GF-D8 (cell line): ENCODE measurements at places on chromosomes 1 and 21.

GRCh38 chr1:82052563-82052962 is 251.8 kb downstream of the ADGRL2 start:
- DNase-seq, result no peak

- no peak for DNase-seq
Observed at GRCh38 chr1:34549199-34549598, 205.6 kb upstream of the GJB5 start.

DNA sequence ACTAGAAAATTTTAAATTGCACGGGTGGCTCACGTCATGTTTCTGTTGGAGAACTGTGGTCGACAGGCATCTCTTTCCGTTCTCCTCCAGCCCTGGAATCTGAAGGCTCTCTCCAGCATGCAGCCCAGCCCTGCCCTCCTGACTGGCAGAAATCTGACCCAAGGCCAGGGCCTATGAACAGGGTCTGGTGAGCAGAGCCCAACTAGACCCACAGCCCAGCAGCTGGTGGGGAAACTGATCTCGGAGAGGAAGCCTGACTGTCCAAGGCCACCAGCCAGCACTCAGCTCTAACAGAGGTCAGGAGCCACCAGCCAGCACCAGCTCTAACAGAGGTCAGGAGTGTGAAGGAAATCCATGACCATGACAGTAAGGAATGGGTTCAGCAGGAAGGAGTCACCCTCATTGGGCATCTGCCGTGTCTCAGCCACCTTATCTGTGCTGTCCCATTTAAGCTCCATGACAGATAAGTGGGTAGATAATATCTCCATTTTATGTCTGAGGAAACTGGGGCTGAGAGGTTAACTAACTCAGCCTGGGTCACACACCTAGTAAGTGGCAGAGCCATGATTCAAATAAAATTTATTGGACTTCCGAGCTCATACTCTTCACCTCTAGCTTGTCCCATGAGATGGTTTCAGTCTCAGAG is 20.2 kb upstream of the PKP1 start:
- no peak for DNase-seq

DNA sequence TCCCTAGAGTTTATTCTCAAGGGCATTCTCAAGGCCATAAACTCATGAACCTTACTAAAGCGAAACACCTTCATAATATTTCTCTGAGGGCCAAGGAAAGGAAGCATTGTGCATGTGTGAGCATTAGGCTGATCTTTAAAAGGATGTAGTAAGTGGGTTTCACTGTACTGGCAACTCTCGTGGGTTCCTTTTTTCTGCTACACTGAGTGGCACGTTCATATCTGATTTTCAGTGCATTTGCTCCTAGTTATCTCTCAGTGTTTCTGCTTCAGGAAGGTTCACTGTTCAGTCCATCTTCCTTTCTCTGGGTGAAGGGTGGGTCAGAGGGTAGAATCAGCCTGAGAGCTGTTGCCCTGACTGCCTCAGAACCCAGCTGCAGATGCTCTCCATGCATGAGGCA is 192.8 kb upstream of the ADGRL2 start:
- DNase-seq, result no peak

GRCh38 chr1:39153684-39154083 is 50.8 kb upstream of the MACF1 start:
- no peak for DNase-seq

GRCh38 chr1:187264995-187265602 is 436.4 kb downstream of the PLA2G4A start:
- DNase-seq, result no peak

GRCh38 chr1:97905141-97905940 is 15.5 kb downstream of the DPYD start:
- no peak for DNase-seq

DNA sequence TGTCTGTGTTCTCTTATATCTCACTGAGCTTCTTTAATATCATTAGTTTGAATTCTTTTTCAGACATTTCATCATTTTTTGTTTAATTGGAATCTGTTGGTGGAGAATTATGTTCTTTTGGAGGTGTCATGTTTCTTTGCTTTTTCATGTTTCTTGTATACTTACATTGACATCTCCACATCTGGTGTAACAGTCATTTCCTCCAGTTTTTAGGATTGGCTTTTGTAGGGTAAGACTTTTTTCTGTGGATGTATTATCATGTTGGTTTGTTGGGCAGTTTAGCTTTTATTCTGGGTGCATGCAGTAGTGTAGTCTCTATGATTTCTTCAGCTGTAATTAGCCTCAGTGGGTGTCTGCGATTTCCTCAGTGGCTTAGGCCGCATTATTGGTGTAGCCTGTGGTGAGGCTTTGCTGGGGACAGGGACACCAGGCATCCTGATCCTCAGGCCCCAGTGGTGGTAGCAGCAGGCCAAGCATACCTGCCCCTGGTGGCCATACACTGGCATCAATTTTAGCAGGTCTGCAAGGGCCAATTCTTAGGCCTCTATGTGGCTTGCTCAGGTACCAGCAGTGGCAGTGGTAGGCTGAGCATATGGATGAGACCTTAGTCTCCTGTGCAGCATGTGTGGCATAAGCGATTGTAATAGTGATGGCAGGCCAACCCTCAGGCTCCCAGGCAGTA is 77.6 kb upstream of the SAMD13 start:
- no peak for DNase-seq

- DNase-seq, result peak; percentile 38
Observed at GRCh38 chr1:36150296-36151133, 1.2 kb upstream of the TRAPPC3 start.

GRCh38 chr21:46412521-46413364 is 45.9 kb upstream of the DIP2A start:
- no peak for DNase-seq

DNA sequence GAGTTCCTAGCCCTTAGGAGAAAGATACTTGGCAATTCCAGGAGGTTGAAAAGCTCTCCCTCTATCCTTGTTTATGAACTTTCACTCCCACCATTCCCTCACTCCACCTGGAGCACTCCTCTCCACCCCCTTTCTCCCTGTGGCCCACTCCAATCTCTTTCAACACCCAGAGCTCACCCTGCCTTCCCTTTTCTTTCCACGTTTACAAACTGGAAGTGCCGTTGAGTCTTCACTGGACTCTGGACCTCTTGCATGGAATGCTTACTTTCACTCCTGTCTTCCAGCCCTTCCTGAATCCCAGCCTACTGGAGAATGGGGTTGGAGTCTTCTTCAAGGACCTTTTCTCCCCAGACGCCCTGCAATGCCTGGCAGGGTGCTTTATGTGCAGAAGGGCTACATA is 198.5 kb downstream of the RHOU start:
- DNase-seq, result no peak

GRCh38 chr1:112925015-112925414 is 31.0 kb downstream of the SLC16A1 start:
- no peak for DNase-seq

DNA sequence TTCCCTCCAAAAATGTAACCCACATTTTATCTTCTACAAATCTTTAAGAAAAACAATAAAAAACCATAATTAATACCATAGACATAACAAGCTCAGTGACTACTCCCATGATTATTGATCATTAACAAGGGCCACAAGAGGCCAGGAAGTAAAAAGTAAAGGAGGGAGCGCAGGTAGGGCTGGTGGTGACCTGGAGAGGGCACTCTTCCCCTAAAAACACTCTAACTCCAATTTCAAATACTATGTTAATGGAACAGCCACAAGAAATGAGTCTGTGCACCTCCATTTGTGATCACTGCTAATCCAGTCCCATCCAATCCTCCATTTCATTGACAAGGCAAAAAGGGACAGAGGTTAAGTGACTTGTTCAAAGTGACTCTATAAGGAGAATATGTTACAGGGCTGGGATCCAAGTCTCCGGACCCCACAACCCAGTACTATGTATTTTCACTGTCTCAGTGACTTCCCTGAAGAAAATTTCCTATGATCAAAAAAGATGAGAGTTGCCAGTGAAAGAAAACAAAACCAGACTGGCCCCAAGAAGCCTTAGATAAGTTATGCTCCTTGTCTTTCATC is 41.2 kb upstream of the CFAP298 start:
- no peak for DNase-seq

DNA sequence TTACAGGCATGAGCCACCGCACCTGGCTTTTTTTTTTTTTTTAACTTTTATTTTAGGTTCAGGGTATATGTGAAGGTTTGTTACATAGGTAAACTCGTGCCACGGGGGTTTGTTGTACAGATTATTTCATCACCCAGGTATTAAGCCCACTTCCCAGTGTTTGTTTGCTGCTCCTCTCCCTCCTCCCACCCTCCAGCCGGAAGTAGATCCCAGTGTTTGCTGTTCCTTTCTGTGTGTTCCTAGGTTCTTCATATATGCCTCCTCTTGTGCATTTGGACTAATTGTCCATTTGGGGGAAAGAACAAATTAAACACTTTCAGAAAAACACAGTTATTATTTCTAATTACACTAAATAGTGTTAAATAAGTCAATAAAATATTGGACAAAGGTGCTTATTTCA is 1.1 kb upstream of the SLC2A7 start:
- no peak for DNase-seq

GRCh38 chr1:225533238-225533637 is 105.4 kb upstream of the LBR start:
- no peak for DNase-seq

DNA sequence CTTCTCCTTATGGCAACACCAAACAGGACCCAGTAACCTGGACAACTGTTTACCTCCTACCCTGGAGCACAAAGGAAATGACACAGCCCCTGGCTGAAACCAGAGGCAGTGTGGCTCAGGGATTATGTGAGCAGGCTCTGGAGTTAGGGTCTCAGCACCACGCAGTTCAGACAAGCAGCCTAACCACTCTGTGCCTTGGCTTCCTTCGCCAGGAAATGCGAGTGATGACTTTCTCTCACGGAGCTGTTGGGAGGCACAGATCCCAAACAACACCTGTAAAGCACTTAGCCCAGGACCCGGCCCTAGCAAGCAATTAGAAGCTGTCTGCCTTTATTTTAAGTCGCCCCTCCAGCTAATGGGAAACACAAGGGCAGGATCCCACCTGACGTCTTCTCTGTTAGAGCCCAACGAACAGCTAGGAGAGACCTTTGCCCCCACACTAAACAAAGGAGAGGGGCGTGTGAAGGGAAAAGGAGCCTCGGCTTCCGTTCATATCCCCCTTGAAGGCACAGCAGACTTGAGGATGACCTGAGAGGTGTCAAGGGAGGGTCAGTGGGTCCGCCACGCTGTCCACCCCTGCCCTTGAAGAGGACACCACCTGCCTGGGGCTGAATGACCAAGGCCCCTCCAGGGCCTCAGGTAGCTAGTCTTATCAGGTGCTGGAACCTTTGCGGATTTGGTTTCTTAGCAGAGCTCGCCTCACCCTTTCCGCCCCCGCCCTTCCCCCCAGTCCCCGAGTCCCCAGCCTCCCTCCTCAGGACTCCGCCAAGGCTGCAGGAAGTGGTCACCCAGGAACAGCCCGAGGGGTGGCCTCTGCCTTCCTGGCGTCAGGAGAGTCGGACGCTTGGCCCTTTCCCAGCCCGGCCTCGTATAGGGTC is 860 bp downstream of the TMEM63A start:
- DNase-seq, result no peak

DNA sequence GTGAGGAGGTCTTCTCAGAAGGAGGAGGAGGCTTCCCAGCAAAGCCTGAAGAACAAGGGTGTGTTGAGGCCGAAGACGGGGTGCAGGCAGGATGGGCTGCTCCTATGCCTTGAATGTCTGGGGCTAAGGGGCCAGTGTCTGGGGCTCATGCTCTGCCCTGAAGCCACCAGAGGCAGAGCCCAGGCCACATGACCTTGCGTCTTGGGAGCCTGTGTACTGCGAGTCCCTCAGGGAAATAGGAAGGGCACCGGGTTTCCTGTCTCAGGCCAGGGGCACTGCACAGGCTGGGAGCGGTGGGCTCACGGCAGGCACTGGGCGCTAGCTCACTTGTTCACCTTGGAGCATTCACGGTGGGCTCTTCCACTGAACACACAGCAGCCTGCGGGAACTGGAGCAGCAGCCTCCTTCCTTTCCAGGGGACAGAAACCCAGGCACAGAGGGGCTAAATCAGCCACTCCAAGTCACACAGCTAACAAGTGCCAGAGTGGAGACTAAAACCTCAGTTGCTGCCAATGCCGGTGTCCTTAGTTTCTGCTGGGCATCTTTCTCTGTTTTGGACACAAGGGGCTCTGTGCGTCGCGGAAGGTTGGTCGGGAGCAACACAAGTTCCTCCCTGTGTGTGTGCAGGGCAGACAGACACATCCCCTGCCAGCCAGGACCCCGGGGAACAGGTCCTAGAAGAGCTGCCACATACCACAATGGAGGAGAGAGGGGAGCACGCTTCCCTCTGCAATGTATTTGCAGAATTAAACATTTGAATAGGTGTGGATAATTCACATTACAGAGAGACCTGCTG is 104.8 kb upstream of the C1orf174 start:
- no peak for DNase-seq

GRCh38 chr1:94422115-94422820 is 4.1 kb downstream of the ABCD3 start:
- no peak for DNase-seq

DNA sequence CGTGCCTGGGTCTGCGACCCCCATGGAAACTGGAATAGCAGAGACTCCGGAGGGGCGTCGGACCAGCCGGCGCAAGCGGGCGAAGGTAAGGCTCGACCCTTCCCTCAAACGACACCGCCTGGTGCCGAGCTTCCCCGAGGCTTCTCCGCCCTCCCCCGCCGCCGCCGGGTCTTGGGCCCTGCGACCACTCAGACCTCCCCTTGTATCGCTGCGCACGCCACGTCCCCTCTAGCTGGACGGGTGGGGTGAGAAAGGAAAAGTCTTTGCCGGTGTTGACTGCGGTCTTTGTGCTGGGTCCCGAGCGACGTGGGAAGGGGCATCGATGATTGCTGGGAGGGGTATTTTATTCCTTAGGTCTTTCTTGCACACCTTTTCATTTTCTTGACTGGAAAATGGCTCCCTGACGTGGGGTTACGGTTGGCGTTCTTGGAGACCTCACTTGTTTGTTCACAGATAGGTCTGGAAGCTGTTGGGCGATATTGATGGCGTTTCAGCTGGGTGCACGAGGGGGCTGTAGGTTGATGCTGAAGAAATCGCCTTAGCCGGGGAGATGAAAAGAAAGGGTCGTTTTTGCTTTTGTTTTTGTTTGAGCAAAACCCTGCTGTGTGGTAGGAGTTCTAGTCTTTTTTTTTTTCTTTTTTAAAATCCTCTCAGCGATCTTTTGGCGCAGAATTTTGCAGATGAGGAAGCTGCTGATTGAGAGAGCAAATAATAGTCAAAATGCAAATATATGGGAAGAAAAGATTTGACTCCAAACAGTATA is 776 bp downstream of the KDM1A start:
- DNase-seq, result no peak

DNA sequence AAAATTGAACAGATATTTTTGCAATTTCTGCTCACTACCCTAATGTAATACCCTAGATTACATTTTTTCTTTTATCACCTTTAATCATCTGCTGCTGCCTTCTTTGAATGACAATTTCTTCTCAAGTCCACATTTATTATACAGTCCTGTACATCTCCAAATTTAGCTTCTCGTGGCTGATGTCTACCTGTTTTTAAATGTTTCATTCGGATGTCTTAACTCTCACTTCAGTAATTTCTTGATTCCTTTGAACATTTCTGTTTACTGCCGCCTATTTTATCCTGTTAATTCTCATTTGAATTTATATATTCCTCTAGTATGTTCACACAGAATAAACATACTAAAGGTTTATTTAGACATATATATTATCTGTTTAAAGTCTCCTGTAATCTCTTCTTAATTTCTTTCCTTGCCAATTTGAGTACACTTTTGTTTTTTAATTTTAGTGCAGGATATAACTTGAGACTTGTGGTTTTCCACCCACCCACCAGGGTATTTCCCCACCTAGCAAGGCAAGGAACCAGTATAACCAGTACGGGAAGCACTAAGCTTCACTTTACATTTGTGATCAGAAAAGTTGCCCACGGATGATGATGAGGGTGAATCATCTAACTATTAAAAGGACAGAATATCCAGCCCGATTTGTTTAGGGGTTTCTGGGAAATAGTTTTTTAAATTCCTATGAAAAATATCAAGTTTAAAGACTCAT is 12.7 kb downstream of the INSL5 start:
- DNase-seq, result no peak
